ENCODE measurements at places on chromosomes 4 and X. TPM values are rescaled to one million over a fixed set of nuclear protein-coding genes. Genes with fewer than 3 reads are reported as not detected.

DNA sequence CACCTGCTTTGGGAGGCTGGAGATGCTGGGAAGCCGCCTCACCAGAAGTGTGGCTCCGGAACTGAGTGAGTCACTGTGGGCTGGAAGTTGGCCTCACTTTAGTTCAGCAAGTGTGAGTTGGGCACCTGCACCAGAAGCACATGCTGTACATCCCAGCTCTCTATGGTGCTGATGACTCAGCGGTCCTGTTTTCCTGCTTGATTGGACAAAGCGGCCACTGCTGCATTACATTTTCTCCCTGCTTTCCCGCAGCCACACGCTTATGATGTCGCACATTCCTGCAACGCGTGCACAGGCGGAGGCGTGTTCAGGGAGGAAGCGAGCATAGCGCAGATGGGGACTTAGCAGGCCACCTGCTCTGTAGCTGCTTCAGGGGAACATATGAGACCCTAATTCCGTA is 26.7 kb upstream of the CLDN34 start:
- no peaks in the 10 kb centered on the region for H3K36me3 ChIP-seq
- no peak overlapping the region for H3K4me3 ChIP-seq
- no peak overlapping the region for H3K27ac ChIP-seq
- no peak for DNase-seq

GRCh38 chr4:7052923-7053715 is 9.9 kb downstream of the TADA2B start:
- H3K36me3 ChIP-seq: peaks cover 10% of the 10 kb centered on the region
- no peak overlapping the region for H3K4me3 ChIP-seq
- no peak for DNase-seq
- no peaks in the 10 kb centered on the region for H3K27me3 ChIP-seq
- no peak overlapping the region for H3K27ac ChIP-seq

NDNF gene
- total RNA-seq: 0.11 TPM

- no peak overlapping the region for H3K27ac ChIP-seq
- H3K27me3 ChIP-seq: peaks cover 5% of the 10 kb centered on the region
- H3K4me3 ChIP-seq: no peak overlapping the region
- H3K4me1 ChIP-seq: no peaks in the 10 kb centered on the region
- peaks cover 4% of the 10 kb centered on the region for H3K36me3 ChIP-seq
Observed at GRCh38 chr4:89358935-89359638, 51.5 kb upstream of the GPRIN3 start.

GBA3 gene
- not detected for total RNA-seq

CPE gene
- total RNA-seq: not detected

NMU gene
- not detected for total RNA-seq

GRCh38 chr4:188023682-188024081 is 28.1 kb downstream of the ZFP42 start:
- no peaks in the 10 kb centered on the region for H3K36me3 ChIP-seq
- no peak overlapping the region for H3K4me3 ChIP-seq
- no peak for DNase-seq
- no peaks in the 10 kb centered on the region for H3K27me3 ChIP-seq
- H3K27ac ChIP-seq: no peak overlapping the region
- no peaks in the 10 kb centered on the region for H3K4me1 ChIP-seq

DNA sequence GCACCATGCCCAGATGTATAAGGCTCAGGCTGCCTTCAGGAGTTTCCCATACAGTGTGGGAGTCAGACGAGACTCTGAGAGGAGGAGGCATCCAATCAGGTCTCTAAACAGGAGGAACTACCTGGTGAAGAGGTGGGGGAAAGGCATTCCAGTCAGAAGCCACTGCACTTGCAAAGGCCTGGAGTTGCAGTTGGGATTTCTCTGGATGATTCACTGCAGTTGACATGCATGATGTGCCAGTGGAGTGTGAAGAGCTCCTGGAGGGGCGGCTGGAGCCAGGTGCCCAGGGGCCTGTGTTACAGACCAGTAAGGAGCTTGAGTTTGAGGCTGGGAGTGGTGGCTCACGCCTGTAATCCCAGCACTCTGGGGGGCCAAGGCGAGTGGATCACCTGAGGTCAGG is 339.1 kb downstream of the ARHGAP10 start:
- H3K27me3 ChIP-seq: no peaks in the 10 kb centered on the region
- DNase-seq: no peak
- peaks cover 29% of the 10 kb centered on the region for H3K36me3 ChIP-seq
- no peak overlapping the region for H3K27ac ChIP-seq
- H3K4me1 ChIP-seq: peaks cover 2% of the 10 kb centered on the region
- H3K4me3 ChIP-seq: no peak overlapping the region

ERVMER34-1 gene
- total RNA-seq: not detected

IL9R gene
- total RNA-seq: 31.4 TPM

- DNase-seq: no peak
- H3K4me3 ChIP-seq: no peak overlapping the region
- H3K4me1 ChIP-seq: no peaks in the 10 kb centered on the region
- H3K27ac ChIP-seq: no peak overlapping the region
- no peaks in the 10 kb centered on the region for H3K27me3 ChIP-seq
Observed at GRCh38 chr4:42703813-42704212, 46.9 kb upstream of the ATP8A1 start.

TIGD4 gene
- total RNA-seq: 0.47 TPM

DNA sequence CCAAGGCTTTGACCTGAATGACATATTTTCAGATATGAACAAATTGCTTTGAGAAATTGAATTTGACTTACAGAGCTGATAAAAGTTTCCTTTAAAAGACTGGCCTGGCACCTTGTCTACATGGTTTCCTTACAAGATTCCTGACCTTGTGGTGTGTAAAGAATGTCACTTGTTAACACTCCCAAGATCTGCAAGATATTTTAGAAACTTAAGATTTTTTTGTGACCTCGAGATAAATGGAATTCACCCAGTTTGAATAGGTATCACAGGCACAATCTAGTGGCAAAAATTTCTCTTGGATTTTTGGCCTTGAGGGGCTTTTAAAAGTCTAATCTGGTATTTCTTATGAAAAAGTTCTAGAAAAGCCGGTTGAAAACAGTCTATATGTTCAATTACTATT is 1568.9 kb upstream of the IGFBP7 start:
- H3K27ac ChIP-seq: no peak overlapping the region
- H3K4me3 ChIP-seq: no peak overlapping the region
- DNase-seq: no peak

- no peak for DNase-seq
- no peaks in the 10 kb centered on the region for H3K4me1 ChIP-seq
- no peak overlapping the region for H3K4me3 ChIP-seq
- H3K36me3 ChIP-seq: no peaks in the 10 kb centered on the region
- peaks cover 5% of the 10 kb centered on the region for H3K27me3 ChIP-seq
- H3K27ac ChIP-seq: no peak overlapping the region
Observed at GRCh38 chrX:50327235-50327634, 122.7 kb downstream of the CCNB3 start.

GRCh38 chr4:108611365-108611764 is 9.0 kb upstream of the RPL34 start:
- no peak for DNase-seq
- peaks cover 4% of the 10 kb centered on the region for H3K4me1 ChIP-seq
- no peak overlapping the region for H3K27ac ChIP-seq
- H3K27me3 ChIP-seq: no peaks in the 10 kb centered on the region

- DNase-seq: no peak
- H3K4me1 ChIP-seq: peaks cover 2% of the 10 kb centered on the region
- H3K36me3 ChIP-seq: peaks cover 11% of the 10 kb centered on the region
- no peak overlapping the region for H3K4me3 ChIP-seq
- no peak overlapping the region for H3K27ac ChIP-seq
- no peaks in the 10 kb centered on the region for H3K27me3 ChIP-seq
Observed at GRCh38 chr4:122224348-122224747, 72.2 kb downstream of the BLTP1 start.
